ENCODE measurements at places on chromosomes 2 and 18.

DNA sequence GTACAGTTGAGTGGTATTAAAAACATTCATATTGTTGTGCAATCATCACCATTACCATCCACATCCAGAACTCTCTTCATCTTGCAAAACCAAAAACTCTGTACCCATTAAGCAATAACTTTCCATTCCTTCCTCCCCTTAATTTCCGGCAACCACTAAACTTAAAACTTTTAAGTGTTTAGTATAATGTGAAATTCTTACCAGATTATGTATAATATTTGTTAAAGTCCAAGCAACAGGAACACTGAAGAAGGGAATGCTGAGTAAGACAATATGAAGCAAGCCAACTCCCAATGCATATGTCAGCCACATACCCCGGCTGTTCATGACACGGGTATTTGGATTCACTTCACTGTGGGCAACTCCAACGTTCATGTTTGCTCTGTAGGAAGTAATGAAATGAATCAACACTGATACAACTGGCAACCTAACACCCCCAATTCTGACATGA, 1.9 kb downstream of the ORMDL1 start:
- DNase-seq: no peak

DNA sequence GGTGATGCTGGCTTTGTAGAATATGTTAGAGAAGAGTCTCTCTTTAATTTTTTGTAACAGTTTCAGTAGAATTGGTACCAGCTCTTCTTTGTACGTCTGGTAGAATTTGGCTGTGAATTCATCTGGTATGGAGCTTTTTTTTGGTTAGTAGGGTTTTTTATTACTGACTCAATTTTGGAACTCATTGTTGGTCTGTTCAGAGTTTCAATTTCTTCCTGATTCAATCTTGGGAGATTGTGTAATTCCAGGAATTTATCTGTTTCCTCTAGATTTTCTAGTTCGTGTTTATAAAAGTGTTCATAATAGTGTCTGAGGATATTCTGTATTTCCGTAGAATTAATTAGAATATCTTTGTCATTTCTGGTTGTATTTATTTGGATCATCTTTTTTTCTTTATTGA, 943.5 kb downstream of the TRIB2 start:
- DNase-seq: no peak

GRCh38 chr2:238361877-238362276, 41.6 kb downstream of the TRAF3IP1 start:
- DNase-seq: no peak

- no peak for DNase-seq
These were observed 38.2 kb upstream of the ACTR3 start for GRCh38 chr2:113851640-113852039.

GRCh38 chr2:9693196-9693491, 62.3 kb upstream of the YWHAQ start:
- DNase-seq: no peak

- DNase-seq: no peak
These were observed 55.4 kb downstream of the VAPA start for GRCh38 chr18:9969247-9969646.

- DNase-seq: no peak
These were observed 444.2 kb downstream of the PTPRM start for GRCh38 chr18:8011361-8011760.

GRCh38 chr2:233380132-233380895, 26.0 kb downstream of the DGKD start:
- no peak for DNase-seq

DNA sequence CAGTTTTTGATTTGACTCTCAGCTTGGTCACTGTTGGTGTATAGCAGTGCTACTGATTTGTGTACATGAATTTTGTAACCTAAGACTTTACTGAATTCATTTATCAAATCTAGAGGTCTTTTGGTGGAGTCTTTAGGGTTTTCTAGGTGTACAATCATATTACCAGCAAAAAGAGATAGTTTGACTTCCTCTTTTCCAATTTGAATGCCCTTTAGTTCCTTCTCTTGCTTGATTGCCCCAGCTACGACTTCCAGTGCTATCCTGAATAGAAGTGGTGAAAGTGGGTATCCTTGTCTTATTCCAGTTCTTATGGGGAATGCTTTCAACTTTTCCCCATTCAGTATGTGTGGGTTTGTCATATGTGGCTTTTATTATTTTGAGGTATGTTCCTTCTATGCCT, 312.9 kb upstream of the REV1 start:
- DNase-seq: no peak

DNA sequence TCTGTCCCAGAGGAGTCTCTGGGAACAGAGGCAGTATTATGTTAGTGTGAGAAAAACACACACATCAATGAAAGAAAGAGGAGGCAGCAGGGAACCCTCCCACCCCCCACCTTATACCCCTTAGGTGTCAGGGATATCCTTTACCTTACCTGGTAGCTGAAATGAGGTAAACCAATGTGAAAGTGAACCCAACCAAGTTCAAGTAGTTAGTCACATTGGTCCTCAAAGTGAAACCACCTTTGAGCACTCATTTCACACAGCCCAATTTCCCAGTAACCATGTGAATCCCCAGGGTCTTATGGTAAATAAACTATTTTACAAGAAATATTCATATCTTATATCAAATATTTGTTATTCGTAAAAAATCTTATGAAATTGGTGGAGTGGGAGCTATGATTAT, 377.8 kb downstream of the LRATD1 start:
- no peak for DNase-seq
